ENCODE measurements at places on chromosomes 2 and 18.

- no peak for DNase-seq
Observed at GRCh38 chr2:238702276-238703052, 145.4 kb upstream of the TWIST2 start.

GRCh38 chr2:236633775-236634560 is 64.3 kb downstream of the ACKR3 start:
- no peak for DNase-seq

DNA sequence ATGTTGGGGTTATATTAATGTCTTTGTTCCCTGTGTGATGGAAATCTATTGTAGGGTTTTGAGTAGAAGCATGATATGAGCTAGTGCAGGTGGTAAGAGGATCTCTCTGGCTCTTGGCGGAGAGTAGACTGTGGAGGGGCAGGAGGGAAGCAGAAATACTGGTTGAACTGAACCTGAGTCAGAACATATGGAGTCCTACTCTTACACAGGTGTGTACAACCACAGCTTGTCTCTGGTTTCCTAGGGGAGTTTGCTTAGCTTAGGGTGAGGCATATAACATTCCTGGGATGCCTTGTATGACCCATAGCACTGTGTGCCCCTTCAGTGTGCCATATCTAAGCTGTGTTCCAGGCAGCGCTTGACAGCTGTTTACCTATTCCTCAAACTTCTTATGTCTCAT is 97.3 kb upstream of the GCFC2 start:
- no peak for DNase-seq

DNA sequence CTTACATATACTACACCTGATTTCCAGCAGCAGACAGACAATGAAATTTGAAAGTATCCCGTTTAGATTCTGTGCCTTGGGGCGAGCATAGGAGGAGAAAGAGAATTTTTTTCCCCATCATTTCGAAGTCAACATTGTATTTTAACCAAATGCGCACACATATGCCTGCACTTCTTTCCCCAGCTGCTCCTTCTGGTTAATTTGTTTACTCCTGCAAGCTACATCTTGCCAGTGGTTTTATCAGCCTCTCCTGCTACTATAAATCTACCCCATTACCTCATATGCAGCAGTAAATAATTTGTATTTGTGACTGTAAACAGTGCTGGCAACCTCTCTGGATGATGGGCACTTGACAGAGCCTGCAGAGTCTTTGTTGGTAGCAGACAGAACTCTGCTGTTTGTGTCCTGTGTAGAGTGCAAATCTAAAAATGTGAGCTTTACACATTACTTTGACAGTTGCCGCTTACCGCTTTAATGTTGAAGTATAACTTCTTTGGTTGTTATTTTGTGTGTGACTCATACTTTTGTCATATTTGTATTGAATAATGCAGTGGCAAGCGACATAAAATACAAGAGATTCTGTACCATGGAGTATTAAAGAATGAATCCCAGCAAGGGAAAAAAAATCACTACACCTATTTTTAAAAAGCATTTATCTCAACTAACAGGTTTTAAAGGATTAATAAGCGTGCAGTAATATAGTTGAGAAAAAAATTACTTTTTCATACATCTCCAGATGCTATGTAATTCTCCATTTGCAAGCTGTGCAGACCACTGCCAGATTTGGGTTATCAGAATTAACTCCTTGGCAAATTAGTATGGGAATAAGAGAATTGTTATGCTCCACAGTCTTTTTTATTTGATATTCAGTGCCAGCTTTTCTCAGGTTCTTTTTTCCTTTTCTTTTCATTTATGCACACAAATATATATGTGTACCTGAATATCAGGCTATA is 536.8 kb downstream of the XIRP2 start:
- DNase-seq: no peak

GRCh38 chr2:207385076-207385475 is 144.7 kb upstream of the CREB1 start:
- DNase-seq: no peak

Data from inflammatory macrophage (primary cell).